Activated CD4-positive, alpha-beta T cell treated with anti-CD3 and anti-CD28 coated beads for 24 hours (primary cell): ENCODE measurements at places on chromosomes 2 and 18.

DNA sequence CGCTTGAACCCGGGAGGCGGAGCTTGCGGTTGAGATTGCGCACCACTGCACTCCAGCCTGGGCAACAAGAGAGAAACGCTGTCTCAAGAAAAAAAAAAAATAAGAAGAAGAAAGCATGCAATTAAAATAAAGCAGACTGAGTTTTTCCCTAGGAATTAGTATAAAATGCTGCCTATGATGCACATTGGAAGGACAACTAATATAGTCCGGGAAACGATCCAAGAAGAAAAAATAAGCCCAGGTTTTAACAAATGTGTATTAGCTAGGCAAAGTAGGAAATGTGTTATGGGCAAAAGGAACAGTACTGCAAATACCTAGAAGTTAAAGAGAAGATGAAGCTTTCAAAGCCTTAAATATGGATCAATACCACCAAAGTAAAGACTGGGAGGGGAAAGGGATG is 64.0 kb downstream of the SPIRE1 start:
- DNase-seq: no peak

DNA sequence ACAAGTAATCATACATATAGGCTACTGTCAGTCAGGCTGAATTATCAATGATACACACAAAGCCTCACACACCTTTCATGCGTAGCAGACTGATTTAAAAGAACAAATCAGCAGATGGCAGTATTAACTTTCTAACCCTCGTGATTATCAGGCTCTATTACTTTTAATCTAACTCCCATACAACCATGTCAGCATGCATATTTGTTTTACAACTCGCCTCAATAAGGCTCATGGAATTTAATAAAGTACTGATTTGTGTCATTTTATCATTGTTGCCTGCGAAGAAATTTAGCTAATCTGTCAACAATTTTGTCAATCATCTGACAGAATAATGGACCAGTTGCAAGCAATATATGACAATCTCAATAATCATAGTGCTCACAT is 82.8 kb downstream of the SLC25A12 start:
- DNase-seq: no peak

DNA sequence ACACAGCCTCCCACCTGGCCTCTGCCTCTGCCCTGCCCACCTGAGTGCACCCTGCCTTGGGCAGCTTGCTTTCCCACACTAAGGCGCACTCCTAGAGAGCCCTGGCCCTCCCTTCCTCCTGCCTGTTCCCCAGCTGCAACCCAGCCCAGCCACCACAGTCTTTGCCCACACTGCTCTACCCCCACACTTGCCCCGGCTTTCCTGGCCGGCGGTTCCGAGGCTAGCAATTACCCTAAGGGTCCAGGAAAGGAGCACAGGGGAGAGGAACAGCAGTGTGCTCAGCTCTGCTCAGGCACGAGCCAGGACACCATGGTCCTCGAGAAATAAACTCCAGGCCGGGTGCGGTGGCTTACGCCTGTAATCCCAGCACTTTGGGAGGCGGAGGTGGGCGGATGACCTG is 237.8 kb upstream of the RAB6C start:
- no peak for DNase-seq

GRCh38 chr2:120398996-120399888 is 53.3 kb downstream of the INHBB start:
- no peak for DNase-seq

GRCh38 chr2:152649997-152650396 is 67.3 kb downstream of the PRPF40A start:
- no peak for DNase-seq

GRCh38 chr2:63977904-63978303 is 41.3 kb downstream of the VPS54 start:
- DNase-seq: no peak

GRCh38 chr2:232854082-232854481 is 16.0 kb upstream of the SNORC start:
- no peak for DNase-seq

- no peak for DNase-seq
Measured at GRCh38 chr2:235910067-235910466, 258.1 kb downstream of the GBX2 start.

DNA sequence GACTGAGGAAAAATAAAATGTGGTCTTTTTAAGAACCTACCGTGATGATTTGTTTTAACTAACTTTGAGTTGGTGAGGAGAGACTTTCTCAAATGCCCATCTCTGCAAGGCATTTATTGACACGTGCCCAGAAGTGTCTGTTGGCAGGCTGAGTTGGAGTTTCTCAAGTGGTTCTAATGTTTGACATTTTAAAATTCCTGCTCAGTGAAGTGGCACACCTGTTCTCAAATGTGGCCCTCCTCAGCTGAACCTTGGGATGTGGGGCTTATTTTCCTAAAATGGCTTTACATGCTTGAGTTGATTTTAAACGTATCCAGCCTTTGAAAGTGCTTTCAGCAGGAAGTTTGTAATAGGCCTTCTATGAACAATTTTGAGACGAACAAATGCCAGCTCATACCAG is 876 bp upstream of the CAVIN2 start:
- no peak for DNase-seq

GRCh38 chr2:201149064-201149820 is 33.3 kb downstream of the CFLAR start:
- DNase-seq: no peak

- no peak for DNase-seq
Measured at GRCh38 chr2:98793275-98793674, 62.3 kb upstream of the MGAT4A start.

DNA sequence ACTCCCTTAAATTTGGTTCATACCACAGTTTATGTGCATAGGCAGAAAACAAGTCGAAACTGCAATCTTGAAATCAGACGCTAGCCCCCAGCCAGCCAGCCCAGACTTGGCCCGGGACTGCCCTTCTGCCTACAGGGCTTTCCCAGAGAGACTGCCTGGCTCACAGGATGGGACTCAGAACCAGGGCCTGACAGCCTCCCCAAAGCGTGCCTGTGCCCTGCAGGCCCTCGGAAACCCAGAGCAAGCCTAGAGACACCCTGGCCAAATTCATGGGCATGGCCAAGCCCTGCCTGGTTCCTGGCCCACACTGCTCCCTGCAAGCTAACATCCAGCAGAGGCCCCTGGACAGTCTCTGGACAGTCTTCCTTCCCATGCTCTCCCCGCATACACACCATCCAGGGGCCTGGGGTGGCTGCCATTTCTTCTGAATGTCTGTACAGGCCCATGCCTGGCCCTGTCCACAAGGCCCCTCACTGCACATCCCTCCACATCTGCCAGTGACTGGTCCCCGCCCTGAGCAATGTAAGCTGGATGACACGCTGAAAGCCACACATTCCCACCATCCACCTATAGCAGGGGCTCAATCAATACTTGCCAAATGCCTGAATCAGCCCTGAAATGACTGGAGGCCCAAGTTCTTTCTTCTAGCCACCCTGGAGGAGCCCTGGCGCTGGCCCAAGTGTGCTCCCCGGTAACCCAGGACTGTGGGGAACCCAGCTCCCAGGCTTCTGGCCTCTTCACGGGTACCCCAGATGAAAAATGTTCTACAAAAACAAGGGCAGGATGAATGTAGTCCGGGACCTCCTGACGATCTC is 73.1 kb downstream of the HDAC4 start:
- no peak for DNase-seq

DNA sequence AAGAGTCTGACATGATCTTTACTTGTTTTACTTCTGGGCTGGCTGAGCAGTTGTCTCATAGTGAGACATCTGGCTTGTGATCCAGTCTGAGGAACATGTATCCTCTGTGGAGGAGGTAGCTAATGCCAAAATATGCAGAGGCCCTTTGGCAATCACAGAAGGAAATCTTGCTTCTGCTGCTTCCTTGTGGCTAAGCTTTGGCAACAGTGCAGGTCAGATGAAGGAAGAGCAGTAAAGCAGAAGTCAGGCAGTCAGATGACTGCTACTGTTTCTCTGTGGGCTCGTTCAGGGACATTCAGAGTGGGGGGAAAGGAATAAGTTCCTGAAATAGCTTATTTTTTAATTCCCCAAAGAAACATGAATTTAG is 22.3 kb downstream of the DOK1 start:
- DNase-seq: no peak

GRCh38 chr2:241469746-241470145 is 38.6 kb downstream of the STK25 start:
- no peak for DNase-seq

- no peak for DNase-seq
Measured at GRCh38 chr18:49669403-49669802, 107.5 kb downstream of the LIPG start.

GRCh38 chr2:167652401-167652800 is 595.0 kb downstream of the STK39 start:
- DNase-seq: no peak

DNA sequence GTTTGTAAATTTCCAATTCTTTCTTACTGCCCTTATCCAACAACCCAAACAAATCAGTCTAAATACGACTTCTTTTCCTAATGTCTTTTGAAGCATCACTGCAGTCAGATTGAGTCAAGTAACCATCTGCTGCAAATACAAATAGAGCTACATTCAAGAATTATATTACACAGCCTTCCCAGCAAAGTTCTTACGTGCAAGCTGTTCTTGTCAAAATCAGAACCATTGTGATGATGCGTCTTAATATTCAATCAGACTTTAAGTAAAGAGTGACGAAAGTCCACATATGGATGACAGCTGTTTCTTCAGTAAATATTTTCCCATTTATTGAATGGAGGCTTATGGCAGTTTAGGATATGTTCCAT is 943.8 kb downstream of the LRP1B start:
- no peak for DNase-seq

- no peak for DNase-seq
Measured at GRCh38 chr2:118604811-118605210, 242.6 kb downstream of the EN1 start.

GRCh38 chr2:160506371-160507045 is 12.9 kb upstream of the RBMS1 start:
- no peak for DNase-seq

- DNase-seq: no peak
Measured at GRCh38 chr2:183253441-183254130, 129.3 kb downstream of the NUP35 start.

GRCh38 chr2:48601349-48601748 is 16.3 kb upstream of the GTF2A1L start:
- no peak for DNase-seq

DNA sequence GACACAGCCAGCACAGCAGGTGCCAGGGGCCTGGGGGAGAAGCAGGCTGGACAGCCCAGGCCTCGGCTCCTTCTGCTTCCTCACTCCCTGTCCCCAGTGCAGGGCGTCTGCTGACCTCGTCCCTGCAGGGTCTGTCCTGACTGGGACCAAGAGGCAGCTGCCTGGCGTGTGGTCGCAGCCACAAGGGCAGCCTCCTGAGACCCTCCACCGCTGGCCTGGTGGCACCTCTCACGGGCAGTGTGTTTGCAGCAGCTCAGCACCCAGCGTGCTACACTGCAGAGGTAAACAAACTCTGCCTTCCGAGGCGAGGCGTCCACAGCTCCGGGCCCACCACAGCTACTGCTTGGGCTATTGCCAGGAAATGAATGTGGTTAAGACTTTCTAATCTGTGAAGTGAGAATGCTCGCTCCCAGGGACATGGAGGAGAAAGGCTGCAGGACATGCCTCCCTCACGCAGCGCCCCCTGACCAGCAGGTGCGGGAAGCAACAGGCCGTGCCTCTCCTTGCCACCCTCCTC is 46.1 kb upstream of the HPCAL1 start:
- no peak for DNase-seq

DNA sequence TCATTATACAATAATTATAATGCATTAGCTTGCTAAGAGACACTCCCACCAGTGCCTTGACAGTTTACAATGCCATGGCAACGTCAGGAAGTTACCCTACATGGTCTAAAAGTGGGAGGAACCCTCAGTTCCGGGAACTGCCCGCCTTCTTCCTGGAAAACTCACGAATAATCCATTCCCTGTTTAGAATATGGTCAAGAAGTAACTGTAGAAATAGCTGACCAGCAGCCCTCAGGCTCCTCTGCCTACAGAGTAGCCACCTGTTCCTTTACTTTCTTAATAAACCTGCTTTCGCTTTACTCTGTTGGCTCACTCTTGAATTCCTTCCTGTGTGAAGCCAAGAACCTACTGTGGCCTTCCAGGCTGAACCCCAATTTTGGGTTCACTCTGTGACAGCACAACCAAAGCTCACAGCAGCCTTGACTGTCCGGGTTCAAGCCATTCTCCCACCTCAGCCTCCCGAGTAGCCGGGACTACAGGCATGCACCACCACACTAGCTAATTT is 20.0 kb upstream of the PTPN2 start:
- DNase-seq: no peak

DNA sequence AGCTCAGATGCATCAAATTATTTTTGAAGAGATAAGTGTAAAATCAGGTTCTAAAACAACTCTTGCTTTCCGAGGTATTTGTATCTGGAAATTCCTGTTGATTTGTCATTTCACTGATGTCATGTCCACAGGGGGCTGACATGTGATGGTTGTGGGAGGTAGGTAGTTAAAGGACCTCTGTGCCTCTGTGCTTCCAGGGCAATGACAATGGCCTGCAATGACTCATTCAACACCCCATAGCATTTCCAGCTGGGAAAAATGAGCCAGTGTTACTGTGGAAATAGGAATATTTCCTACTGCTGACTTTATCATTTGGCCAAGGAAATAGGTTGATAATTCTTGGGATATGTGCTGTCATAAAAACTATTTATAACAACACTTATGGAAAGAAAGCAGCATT is 86.2 kb upstream of the CCDC195 start:
- no peak for DNase-seq

DNA sequence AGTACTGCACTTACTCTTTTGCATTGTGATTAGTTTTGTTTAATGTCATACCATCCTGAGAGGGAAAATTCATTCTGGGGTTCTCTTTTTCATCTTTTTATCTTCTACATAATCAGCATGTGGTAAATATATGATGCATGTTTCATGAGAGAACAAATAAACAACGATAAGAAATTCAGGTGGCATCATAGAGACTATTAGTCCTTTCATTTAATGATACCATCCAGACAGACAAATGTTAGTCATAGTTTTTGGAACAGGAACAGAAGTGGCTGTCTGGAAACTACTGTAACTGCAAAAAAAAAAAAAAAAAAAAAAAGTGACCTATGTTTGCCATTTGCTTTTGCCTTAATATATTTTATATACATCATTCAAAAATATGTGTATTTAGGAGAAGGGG is 761.0 kb downstream of the EPHA4 start:
- DNase-seq: no peak

DNA sequence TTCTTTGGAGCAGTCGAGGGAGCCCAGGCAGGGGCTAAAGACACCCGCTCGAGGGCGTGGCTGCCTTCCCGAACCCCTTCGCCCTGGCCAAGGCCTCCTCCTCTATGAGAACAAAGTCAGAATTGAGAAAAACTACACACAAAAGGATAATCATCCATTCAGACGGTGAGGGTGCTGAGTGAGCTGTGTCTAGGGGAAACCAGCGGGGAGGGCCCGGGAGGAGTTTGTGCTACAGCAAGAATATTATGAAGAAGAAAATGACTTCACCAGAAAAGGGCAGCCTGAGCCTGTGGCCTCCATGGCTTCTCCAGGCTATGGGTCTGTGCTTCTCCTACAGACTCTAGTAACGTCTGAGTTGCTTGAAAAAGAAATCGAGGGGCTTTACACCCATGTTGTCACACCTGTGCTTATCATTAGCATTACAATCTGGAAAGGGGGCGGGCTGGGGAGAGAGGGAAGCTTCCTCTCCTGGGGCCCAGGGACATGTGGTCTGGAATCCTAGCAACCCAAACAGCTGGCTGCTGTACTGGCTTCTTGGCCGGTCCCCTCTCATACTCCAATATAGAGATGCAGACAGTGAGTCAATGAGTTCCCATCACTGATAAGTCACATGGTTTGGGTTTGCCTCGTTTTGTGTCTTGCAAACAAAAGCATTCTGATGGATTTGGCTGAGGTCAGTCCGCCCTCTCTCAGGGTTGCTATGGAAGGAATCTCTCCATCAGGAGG is 52.0 kb upstream of the ARL4C start:
- DNase-seq: no peak
